T follicular helper cell (primary cell): ENCODE measurements at places on chromosomes 16 and 17.

DNA sequence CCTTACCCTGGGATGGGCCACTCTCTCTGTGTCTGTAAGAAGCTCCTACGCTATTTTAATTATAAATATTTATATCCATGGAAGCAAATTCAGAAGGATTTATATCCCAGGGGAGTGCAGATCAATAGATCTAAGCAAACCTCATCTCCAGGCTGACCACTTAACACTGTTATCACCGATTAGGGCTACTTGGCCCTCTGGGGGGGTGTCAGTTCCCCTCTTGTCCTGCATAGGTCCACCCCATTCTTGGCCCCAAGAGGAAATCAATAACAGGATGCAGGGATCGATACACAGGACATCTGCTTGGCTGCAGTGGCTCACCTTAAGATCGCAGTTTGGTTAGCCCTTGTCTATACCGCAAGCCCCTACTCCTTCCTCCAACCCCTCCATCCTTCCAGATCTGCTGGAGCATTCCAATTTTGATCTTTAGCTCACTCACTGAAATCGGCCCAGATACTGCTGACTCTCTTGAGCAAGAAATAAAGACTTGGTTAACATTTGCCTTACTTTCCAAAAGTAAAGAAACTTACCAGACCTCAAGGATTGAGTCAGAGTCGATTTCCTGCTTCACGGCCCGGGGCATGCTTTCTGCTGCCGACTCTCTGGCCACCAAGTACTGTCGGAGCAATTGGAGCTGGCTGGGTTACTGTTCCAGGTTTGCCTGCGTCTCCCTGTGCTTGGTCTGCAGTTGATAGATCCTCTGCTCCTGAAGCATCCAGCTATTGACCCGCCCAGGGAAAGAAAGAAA, 112.3 kb upstream of the PMFBP1 start:
- no peak for DNase-seq

GRCh38 chr17:72576289-72576759, 455.5 kb downstream of the SOX9 start:
- no peak for DNase-seq

GRCh38 chr17:78423961-78424675, 45.7 kb downstream of the PGS1 start:
- DNase-seq = no peak

GRCh38 chr16:15033309-15033707, 22.6 kb downstream of the NTAN1 start:
- no peak for DNase-seq

DNA sequence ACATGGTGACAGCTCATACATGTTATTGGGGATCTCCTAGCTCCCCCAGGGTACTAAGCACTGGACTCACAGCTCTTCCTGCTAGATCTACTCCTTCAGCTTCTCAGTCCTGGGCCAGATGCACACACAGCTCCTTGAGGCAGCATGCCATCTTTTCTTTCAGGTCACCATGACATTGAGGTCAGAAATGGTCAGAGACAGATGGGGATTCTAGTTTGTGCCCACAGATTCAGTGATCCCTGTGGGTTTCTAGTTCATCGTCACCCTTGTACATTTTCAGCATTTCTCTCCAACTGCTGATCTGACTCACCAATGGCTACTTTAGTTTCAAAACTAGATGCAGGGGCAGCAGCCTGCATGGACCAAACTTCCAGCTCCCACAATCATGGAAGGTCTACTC, 560.7 kb upstream of the PSMD7 start:
- no peak for DNase-seq
